ENCODE measurements at places on chromosomes 11 and 22. TPM values are rescaled to one million over a fixed set of nuclear protein-coding genes. Genes with fewer than 3 reads are reported as not detected.

DNA sequence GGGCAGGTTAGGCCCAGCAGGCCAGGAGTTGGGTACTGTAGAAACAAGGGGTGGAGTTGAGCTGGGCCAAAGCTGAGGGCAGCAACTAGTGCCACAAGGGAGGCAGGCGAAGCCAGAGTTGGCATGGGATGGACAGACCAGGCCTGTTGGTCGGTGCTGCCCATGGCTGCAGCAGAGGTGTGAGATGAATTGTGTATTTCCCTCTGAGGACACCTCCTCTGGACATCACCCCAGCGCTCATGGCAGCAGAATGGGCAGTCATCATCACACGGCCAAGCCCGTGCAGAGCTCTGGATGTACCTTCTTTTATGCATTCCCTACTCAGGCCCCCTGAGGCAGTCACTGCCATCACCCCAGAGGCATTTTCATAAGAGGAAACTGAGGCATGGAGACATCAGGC is 20.3 kb downstream of the TAB1 start:
- DNase-seq, result no peak

GRCh38 chr11:76918941-76919386 is 58.2 kb downstream of the ACER3 start:
- DNase-seq, result peak; percentile 34

DNA sequence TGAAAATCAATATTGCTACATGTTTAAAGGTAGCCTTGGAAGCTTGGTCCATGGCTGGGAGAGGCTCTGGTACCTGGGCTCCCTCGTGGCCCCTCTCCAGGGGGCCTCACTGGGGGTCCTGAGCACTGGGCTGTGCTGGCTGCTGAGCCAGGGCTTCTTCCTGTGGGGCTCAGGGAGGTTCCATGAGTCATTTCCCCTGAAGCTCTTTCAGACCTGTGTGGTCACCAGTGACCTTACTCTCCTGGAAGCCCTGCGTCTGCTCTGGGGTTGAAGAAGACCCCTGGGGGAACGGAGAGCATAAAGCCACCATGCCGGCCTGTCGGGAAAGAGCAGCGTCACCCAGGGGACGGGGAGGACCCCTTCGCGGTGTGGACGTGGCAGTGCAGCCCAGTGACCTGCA is 389.0 kb downstream of the TBC1D22A start:
- peak; percentile 83 for DNase-seq

DNA sequence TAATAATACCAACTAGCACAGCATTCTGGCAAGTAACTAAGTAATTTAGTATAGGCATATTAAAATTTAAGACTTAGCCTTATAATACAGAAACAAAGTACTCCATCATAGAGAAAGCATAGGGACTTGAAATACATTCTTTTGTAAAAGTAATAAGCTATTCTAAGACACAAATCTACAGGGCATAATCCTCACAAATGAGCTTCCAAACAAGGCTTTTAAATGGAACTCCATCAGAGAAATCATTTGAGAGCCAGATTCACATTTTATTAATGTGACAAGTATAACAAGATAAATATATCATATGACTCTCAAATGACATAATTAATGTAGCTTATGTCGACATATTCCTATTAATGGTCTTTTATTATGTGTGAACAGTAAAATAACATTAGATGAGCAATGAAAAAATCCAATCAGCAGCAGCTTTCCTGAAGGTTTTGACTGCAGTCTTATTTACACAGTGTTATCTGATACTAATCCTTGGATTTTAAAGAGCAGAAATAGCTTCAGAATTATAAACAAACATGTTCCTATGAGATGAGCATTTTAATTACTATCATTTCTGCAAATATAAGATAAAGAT is 241.4 kb downstream of the TTC28 start:
- DNase-seq, result no peak

GRCh38 chr22:36763576-36763975 is 12.3 kb downstream of the IFT27 start:
- no peak for DNase-seq

GRCh38 chr11:112810951-112811350 is 150.3 kb upstream of the NCAM1 start:
- peak; percentile 75 for DNase-seq

GRCh38 chr11:63922673-63923192 is 5.8 kb upstream of the RCOR2 start:
- DNase-seq, result no peak

ENTHD1 gene
- not detected for total RNA-seq

PGAP2 gene
- total RNA-seq, result 11.0 TPM

MEI1 gene
- 1.4 TPM for total RNA-seq

SMCO4 gene
- total RNA-seq, result 18.8 TPM

IFT27 gene
- total RNA-seq, result 0.29 TPM
